ENCODE measurements at places on chromosomes 13 and 19.

GRCh38 chr13:78398743-78399410 lies 204.5 kb downstream of the POU4F1 start:
- no peak for DNase-seq

GRCh38 chr13:91684746-91685145 lies 286.3 kb downstream of the GPC5 start:
- DNase-seq: no peak

DNA sequence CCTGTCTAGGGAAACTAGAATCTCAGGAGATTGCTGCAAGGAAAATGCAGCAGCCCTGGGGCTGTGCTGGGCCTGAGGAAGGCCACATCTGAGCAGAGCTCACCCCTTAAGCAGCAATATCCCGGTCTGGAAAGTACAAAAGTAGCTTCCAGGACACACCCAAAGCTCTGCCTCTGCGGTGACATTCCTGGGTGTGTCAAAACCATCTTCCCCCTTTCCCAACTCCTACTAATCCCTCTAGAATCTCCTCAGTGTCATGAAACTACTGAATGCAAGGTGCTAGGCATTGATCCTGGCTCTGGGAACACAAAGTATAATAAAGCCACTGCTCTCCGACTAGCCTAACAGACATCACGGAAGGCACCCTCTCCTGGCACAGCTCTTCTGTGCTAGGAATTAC lies 5.0 kb downstream of the PBX4 start:
- no peak for DNase-seq

- no peak for DNase-seq
Measured at GRCh38 chr19:17778968-17779929, 15.7 kb upstream of the B3GNT3 start.

- no peak for DNase-seq
Measured at GRCh38 chr19:2759362-2759761, 19.5 kb upstream of the SLC39A3 start.

DNA sequence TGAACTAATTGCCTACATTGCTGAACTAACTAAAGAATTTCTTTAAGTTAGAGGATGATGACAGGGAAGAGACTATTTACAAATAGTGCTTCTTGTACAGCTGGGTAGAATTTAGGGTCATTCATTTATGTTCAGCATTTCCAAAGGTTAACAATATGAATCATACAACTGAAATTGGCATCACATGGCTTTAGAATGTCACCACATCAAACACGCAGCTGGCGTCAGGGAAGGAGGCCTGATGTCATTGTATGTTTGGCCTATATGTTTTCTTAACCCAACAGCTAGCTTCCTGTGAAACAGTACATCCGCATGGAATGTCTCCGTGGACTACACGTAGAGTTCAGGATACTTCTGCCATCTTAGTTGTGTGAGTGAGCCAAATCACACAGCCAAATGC lies 99.0 kb upstream of the TNFSF11 start:
- DNase-seq: no peak

GRCh38 chr13:42525035-42525504 lies 48.9 kb upstream of the TNFSF11 start:
- DNase-seq: no peak

GRCh38 chr19:5967994-5968430 lies 9.9 kb downstream of the RANBP3 start:
- DNase-seq: peak; percentile 54

Measured in effector memory CD4-positive, alpha-beta T cell (primary cell).